ENCODE measurements at places on chromosomes 11 and 22.
A peak's percentile ranks its signal among the peaks of the same experiment; 100 is the strongest.

GRCh38 chr11:29751618-29752017 is 265.2 kb downstream of the KCNA4 start:
- DNase-seq = no peak

- DNase-seq = peak; percentile 7
Observed at GRCh38 chr11:65182258-65183170, 786 bp downstream of the CAPN1 start.

- no peak for DNase-seq
Observed at GRCh38 chr11:96332126-96332771, 10.7 kb downstream of the MAML2 start.

- no peak for DNase-seq
Observed at GRCh38 chr11:23769214-23769613, 727.6 kb upstream of the LUZP2 start.

DNA sequence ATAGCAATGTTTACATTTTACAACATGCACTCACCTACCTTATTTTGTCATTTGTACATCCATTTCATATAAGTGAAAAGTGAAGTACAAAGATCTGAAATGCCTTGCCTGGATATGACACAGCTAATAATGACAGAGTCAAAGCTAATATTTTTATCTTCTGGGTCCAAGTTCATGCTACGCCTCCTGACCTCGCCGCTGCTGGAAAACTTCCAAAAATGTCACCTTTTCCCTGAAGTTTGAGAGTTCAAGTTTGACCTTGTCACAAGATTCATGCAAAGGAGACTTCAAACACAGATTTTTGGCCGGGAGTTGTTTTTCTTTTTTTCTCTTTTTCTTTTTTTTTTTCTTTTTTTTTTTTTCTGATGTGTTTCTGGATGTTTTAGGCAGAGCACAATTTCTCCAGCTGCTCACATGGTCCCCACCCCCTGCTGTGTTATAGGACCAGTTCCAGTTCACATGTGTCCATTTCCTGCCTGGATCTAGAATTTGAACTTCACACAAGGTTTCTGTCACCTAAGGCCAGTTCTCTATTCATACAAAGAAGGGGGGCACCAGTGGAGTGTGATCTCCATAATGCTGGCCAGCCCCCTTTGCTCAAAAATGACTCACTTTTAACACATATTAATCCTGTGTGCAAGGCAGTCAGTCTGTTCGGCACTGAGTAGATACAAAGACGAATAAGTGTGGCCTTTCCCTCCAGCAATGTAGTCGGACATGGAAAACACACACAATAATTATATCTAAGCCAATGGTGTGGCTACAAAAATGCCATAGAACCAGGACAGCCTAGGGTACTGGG is 546.8 kb downstream of the BUD13 start:
- DNase-seq = no peak

- no peak for DNase-seq
Observed at GRCh38 chr11:315051-315481, 1.2 kb downstream of the IFITM1 start.

- DNase-seq = no peak
Observed at GRCh38 chr11:70158201-70158600, 44.9 kb upstream of the FADD start.

GRCh38 chr22:20425566-20426258 is 11.9 kb downstream of the SCARF2 start:
- DNase-seq = peak; percentile 22

DNA sequence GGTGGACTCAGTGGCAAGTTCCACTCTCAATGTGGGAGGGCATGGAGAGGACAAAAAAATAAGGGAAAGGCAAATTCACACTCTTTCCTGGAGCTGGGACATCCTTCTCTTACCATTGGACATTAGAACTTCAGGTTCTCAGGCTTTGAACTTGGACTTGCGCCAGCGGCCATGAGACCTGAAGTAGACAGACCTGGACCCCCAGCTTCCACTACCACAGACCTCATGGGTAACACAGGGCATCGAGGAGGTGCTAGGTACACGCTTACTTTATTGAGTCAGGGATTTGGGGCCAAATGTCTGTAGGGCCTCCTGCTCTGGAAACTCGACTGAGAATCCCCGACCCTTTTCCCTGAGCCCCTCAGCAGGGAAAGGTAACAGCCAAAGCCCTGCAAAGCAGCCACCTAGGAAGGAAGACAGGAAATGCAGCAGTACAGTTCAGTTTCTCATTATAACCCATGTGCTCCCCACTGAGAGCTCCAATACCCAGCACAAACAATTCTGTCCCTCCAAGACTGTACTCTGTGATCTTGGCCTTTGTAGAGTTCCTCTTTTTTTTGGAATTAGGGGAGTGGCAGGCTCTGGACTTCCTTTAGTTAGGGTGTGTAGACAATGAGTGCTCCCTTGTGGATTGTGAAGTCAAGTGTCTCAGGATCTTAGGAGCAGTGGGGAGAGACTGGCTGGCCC is 5.7 kb downstream of the CHRNA10 start:
- DNase-seq = peak; percentile 45

DNA sequence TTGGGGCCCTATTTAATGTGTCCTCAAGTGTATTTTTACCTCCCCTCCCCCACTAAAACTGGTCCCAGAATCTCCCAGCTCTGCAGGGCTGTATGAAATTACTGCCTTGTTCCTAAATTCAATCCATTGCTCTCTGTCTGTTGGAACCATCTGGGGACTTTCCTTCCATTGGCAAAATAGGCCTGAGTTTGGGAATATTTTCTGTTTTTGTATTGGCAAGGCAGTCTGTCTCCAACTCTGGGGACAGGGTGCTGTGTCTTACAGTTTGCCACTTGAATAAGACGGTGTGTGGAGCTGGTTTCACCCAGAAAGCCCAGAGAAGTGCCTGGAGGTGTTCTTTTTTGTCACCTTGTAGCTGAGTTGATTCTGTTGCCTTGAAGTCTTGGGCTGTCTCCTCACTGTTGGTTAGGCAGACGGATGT is 1.3 kb downstream of the PACS1 start:
- no peak for DNase-seq

- DNase-seq = no peak
Observed at GRCh38 chr22:46004105-46004866, 27.3 kb upstream of the WNT7B start.
